Pons (tissue), 1 donor: ENCODE measurements at places on chromosomes 12 and 14.

DNA sequence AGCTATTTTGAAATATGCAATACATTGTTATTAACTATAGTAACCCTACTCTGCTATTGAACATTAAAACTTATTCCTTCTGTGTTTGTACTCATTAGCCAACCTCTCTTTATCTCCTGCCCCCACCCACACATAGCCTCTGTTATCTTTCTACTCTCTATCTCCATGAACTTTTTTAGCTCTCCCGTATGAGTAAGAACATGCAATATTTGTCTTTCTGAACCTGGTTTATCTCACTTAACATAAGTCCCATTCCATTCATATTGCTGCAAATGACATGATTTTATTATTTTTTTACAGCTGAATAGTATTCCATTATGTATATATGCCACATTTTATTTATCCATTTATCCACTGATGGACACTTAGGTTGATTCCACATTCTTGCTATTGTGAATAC is 79.0 kb upstream of the AMIGO2 start:
- DNase-seq = no peak

DNA sequence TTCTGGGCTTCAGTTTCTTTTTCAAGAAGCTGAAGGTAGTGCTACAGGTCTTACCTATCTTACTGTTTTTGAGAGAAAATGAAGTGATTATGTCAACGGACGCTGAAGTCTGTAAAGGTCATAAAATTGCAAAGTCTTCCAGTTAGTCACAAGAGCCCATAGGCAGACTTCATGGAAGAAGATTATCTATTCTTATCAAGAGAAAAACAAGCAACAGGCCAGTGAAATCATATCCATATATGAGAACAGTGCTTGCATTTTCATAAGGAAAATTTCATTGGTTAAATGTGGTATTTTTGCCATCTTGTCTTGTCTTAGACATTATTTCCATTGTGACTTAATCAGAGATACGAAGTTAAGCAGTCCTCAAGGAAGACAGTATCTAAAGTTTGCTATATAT is 412.7 kb upstream of the SEL1L start:
- no peak for DNase-seq

DNA sequence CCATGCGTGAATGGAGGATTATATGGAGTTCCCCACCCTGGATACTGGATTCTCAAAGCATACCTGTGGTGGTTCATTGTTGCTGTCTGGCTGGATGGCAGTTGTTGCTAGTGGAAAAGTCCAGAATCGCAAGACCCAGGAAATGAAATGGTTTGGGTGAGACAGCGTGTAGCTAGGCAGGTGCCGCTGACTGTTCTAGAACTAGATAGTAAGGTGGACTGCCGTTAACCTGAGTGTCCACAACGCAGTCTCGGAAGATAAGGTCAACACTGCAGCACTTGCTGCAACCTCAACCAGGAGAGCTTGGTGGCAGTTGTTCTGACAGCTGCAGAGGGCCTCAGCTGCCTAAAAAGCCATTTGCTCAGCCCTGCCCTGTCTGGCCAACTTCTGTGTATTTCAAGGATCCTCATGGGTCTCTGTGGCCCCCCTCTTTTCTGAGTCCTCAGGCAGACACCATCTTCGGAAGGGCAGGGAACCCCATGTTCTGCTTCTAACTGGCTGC is 15.5 kb upstream of the IRF2BPL start:
- DNase-seq = no peak

GRCh38 chr12:105294161-105294560 is 36.3 kb upstream of the C12orf75 start:
- DNase-seq = no peak

- no peak for DNase-seq
These were observed 34.0 kb downstream of the GRIN2B start for GRCh38 chr12:13947276-13947946.

GRCh38 chr12:113697651-113698509 is 226.2 kb upstream of the LHX5 start:
- no peak for DNase-seq

- DNase-seq = no peak
These were observed 87.2 kb downstream of the DAAM1 start for GRCh38 chr14:59275668-59276067.

DNA sequence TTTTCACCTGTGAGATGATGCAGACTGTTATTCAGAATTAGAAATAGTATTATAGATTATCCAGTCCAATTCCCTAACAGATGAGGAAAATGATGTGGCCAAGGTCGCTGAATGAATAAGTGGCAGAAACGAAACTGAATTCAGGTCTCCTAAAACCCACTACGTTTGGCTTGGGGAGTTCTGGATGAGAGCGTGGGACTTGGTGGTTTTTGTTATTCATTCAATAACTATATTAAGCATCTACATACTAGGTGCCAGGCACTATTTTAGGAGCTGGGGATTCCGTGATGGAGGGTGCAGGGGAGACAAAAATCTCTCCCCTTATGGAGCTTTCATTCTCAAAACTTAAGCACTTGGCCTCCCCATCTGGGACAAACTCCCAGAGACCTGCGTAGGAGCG is 813 bp upstream of the CCDC184 start:
- DNase-seq = no peak

- DNase-seq = no peak
These were observed 23.6 kb upstream of the FERMT2 start for GRCh38 chr14:52974406-52974805.
